Diencephalon (tissue), 1 donor: ENCODE measurements at places on chromosomes 4 and X. TPM values are rescaled to one million over a fixed set of nuclear protein-coding genes. Genes with fewer than 3 reads are reported as not detected.

MAOB gene
- total RNA-seq = 12.9 TPM

PCSK1N gene
- total RNA-seq = 157 TPM

C1QTNF7 gene
- 0.69 TPM for total RNA-seq

UCHL1 gene
- total RNA-seq = 1,495 TPM

RIPPLY1 gene
- total RNA-seq = not detected

AMTN gene
- not detected for total RNA-seq

BMP3 gene
- total RNA-seq = 7.6 TPM

ZNF674 gene
- total RNA-seq = 13.4 TPM

ATP8A1 gene
- total RNA-seq = 197 TPM

SCARB2 gene
- 231 TPM for total RNA-seq

ARMCX4 gene
- 16.6 TPM for total RNA-seq

STK26 gene
- 5.1 TPM for total RNA-seq

TCEAL3 gene
- total RNA-seq = 21.0 TPM

ASB5 gene
- total RNA-seq = 0.46 TPM

CCDC149 gene
- total RNA-seq = 22.1 TPM

IBSP gene
- total RNA-seq = not detected

CENPVL1 gene
- total RNA-seq = 6.7 TPM

WDR17 gene
- total RNA-seq = 84.2 TPM

TRMT10A gene
- 5.8 TPM for total RNA-seq

FAM9B gene
- total RNA-seq = not detected

PCDH19 gene
- total RNA-seq = 45.2 TPM

CD38 gene
- total RNA-seq = 8.1 TPM

TEX13A gene
- total RNA-seq = not detected

GABRG1 gene
- 90.7 TPM for total RNA-seq

CLOCK gene
- total RNA-seq = 37.1 TPM

SLC9A7 gene
- 81.0 TPM for total RNA-seq

NUDT11 gene
- total RNA-seq = 71.0 TPM

FGFR3 gene
- 38.8 TPM for total RNA-seq

NRK gene
- 0.46 TPM for total RNA-seq

MAGEB2 gene
- total RNA-seq = not detected

STARD8 gene
- 3.2 TPM for total RNA-seq

SERTM2 gene
- total RNA-seq = 0.23 TPM

TRAM1L1 gene
- 24.5 TPM for total RNA-seq

XAGE1B gene
- not detected for total RNA-seq

PYURF gene
- 78.2 TPM for total RNA-seq

SMPX gene
- total RNA-seq = not detected

CLDN34 gene
- not detected for total RNA-seq

ADAMTS3 gene
- total RNA-seq = 13.1 TPM
